ENCODE measurements at places on chromosomes 16 and 17.

DNA sequence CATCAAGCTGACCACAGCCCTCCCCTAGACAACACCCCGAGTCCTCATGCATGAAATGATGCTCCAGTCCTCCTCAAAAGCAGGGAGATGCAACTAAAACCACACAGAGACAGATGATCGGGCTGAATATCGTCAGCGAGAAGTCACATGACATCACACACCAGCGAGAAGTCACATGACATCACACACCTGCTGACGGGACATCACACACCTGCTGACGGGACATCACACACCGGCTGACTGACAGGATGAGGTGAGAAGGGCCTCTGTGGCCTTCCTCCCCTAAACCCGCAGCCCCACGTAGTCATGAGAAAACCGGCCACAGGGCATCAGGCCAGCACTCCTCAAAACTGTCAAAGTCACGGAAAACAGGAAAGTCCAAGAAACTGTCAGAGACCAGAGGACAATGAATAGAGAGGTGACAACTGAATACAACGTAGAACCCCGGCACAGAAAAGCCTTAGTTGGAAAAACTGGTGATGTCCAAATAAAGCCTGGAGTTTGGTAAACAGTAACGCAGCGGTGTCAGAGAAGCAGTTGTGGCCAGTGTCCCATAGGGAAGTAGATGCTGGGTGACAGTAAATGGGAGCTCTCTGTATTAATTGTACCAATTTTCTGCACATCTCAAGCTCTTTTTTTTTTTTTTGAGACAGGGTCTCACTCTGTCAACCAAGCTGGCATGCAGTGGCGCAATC, 14.3 kb downstream of the LITAF start:
- no peak for DNase-seq

- DNase-seq, result peak; percentile 67
Observed at GRCh38 chr17:69607162-69607834, 192.8 kb downstream of the MAP2K6 start.

GRCh38 chr16:54283725-54284318, 2.8 kb downstream of the IRX3 start:
- DNase-seq, result no peak

DNA sequence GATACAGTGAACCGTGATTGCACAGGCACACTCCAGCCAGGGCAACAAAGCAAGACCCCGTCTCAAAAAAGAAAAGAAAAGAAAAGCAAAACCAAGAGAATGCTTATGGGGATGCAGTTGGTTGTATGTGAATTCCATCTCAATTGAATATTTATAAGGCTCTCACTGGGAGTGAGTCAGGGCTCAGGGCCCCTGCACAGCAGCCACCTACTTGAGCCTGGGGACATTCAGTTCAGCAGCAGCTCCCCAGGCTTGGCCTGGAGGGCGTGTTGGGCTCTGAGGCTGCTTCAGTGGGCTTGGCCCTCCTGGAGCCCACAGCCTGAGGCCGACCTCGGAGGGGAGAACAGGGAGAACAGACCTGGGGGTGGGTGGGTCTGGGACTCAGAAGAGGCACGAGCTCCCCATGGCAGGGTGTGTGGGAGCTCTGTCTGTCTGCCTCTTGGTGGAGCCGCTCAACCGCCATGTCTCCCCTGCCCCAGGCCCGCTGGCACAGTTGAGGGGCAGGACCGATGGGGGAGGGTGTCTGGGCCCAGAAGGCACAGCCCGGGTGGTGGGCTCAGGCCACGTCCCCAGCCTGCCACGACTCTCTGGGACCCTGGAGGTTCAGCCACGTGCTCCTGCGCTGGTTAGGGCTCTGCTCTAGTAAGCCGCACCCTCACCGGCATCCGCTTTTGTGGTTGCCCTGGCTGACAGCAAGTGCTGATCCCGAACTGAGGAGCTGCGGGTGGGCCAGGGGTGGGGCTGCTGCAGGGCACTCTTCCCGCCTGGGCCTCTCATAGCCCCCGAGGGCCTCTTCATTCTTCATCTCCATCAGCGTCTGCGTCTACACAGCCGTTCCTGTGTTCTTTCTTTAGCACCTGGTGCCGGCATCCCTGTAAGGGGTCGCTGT, 24.8 kb downstream of the ZFPM1 start:
- DNase-seq, result no peak

DNA sequence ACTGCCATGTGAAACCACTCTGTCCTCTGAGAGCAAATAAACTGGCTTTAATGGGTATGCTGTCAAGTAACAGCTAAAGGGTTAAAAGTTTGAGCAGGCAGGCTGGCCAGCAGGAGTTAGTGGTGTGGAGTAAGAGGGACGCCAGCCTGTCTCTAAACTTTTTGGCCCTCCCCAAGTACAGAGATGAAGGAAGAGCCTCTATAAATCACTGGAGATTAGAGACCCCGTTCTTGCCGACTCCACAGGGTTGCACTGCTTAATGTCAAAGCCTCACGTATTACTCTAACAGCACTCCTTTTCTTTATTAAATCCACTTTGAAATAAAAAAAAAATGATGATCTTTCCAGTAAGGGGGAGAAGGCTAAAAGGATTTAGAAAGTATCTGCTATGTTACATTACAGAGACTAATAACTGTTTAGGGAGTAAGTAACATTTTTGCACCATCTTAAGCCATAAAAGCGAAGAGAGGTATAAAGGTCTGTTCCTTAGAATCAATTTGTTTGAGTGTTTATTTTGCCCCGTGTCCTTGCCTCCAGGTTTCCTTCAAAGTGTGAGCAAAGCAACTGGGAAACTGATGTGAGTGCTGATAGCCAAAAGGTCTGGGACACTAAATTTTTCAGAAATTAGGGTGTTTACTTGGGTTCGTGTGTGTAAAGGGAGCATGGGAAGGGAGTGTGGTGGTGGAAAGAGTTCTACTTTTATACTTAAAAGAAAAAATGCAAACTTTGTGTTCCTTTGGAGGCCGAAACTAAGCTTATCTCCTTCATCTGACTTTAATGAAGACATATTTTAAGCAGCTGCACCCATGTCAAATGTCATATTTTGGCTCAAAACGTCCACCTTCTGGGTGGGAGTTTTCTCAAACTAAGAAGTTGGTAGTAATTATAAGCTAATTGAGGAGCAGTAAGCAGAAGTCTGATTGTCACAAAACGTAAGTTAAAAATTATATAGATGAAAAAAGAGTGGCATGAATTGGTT, 109.9 kb upstream of the TBX2 start:
- DNase-seq, result no peak
